ENCODE measurements at places on chromosomes 7 and 10.
A peak's percentile ranks its signal among the peaks of the same experiment; 100 is the strongest.

DNA sequence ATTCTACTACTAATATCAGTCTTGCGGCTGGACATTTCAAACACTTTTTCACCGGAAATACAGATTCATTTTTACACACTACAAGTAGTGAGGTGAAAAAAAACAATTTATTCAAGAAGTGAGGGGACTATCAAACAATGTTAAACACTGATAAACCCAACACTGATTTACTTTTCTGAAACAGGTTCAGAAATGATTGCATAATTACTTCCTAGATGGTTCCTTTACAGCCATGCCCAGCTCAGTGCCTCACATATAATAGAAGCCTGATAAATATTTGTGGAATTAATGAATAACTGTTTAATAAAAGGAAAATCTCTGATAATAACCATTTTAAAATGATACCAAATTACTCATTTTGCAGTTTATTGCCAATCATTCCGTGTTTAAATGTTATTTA is 34.6 kb downstream of the FRA10AC1 start:
- no peak for DNase-seq

DNA sequence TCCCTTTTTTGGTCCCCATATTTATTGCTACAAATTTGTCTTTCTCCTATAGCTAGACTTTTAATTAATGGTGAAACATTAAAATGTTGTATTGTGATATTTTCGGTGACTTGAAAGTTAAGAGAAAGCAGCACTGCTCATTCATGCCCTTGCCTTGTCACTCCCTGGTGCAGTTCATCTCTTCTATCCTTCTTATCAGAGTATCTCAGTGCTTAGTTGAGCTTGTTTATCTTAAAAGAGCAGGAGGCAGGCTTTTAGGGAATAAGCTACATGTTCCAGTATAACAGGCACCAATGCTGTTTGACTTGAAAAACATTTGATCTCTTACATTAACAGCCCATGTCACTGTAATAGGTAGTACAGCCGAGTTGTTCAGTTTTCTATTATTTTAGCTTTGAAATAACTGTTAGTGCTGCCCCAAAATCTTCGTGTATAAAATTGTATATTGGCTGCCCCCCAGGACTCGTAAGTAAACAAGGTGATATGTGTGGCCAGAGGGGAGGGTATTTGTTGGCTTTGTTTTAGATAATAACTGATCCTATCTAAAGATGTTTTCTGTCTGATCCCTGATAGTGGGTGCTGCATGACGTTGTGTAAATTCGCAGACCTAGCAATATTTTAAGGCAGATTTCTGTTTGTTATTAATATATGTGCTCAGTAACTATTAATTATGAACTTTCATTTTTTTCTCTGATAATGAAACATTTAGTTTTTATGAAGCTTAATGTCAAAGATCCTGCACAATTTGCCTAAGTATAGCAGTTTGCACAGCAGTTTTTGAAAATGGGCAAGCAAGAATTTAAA is 96.5 kb downstream of the BTRC start:
- no peak for DNase-seq

DNA sequence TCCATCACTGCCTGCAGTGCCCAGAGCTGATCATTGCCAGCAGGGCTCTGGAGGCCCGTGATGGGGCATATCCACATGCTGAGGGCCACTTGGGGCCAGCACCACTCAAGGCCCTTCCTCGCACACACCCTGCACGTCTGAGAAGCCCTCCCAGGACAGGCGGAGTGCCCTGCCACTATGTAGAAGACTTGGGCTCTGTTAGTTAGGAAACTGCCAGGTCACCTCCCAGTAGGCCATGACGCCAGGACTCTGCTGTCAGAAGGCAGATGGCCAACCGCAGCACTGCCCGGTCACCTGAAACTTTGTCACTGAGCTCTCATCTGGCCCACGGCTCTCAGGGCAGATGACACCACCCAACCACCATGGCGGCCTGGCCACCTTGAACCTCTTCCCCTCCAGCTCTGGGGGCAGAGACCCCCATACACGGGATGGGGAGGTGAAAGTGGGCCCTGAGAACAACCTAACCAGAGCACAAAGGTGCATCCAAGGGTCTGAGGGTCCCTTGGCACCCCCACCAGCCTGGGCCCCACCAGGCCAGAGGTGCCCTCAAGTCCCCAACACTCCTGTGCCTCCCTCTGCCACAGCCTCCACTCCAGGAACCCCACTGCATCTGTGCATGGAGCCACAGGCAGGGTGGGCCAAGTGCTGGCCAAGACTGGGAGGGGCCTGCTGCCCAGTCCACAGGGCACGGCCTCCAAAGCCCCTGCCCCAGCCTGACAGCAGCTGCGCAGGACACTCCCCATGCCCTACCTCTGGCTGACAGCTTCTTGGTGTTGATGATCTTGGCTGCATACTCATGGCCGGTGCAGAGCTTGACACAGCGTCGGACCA is 41.8 kb downstream of the CAMK2B start:
- peak; percentile 16 for DNase-seq

- no peak for DNase-seq
Measured at GRCh38 chr7:73761854-73762658, 8.0 kb downstream of the CLDN3 start.

DNA sequence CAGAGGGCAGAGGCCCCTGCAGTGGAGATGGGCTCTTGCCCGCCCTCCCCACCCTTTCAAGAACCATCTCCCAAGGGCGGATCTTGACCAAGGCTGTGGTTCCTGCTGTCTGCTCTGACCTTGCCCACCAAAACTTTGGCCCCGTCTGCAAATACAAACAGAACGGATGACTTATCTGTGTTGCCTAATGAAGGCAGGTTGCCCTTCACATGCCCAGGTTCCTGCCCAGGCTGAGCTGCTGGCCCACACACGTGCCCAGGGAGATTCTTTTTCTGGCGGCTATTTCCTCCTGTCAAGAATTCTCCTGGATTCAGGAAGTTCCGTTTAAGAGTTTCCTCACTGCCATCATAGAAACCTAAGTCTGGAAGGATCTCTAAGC is 78.3 kb downstream of the PROSER2 start:
- no peak for DNase-seq

GRCh38 chr7:8120390-8121058 is 141.4 kb downstream of the ICA1 start:
- no peak for DNase-seq

DNA sequence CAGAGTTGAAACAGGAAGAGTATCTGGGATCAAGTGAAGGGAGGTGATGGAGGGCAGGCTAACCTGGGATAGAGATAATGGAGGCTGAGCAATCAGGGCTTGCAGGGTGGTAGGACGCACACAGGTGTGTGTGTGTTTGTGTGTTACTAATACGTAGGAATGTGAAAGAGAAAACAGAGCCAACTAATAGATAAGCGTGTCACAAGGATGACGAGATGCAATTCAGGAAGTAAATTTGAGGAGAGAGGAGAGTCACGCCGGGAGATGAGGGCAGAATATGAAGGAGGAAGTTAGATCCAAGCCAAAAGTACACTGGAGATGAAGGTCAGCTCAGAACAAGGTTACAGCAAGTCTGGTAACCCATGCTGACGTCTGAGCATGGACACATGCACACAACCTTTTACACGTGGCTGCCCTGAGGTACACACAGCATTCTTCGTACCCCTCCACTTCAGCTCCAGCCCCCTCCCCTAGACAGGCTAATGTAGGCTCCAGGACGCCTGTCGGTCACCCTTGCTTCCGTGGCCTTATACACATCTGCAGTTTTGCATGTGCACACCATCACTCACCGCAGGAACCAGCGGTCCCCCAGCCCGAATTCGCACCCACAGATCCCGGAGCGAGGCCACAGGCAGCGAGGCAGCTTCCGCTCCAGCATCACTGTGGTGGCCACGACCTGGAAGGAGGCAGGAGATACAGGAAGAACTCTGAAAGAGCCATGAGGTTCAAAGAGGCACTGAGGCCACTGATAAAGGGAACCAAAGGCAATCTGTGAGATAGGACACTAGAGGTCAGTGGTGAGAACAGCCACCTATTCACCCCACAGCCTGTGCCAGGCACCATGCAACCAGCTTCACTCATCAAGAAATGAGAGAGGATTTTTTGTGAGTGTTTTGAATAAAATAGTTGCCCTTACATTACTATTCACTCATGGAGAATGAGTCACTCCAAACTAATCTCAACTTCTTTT is 23.7 kb upstream of the TRPV6 start:
- no peak for DNase-seq

DNA sequence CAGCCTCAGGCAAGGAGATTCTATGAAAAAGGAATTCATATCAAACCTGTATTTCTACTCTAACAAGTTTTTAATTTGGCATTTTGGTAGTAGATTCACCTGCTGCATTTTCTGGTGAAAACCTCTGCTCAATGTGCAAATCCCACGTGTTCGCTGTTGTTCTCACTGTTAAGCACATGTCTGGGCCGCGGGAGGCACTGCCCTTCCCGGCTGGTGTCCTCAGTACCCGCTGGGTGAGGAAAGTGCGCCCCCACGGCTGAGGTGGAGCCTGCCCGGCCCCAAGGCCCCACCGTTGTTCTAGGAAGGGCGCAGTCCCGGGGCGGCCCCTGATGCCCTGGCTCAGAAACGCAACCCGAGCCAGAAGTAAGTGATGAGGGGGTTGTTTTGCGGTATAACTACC is 193.4 kb upstream of the VWC2 start:
- no peak for DNase-seq

GRCh38 chr10:110410329-110411046 is 87.2 kb upstream of the DUSP5 start:
- peak; percentile 57 for DNase-seq

DNA sequence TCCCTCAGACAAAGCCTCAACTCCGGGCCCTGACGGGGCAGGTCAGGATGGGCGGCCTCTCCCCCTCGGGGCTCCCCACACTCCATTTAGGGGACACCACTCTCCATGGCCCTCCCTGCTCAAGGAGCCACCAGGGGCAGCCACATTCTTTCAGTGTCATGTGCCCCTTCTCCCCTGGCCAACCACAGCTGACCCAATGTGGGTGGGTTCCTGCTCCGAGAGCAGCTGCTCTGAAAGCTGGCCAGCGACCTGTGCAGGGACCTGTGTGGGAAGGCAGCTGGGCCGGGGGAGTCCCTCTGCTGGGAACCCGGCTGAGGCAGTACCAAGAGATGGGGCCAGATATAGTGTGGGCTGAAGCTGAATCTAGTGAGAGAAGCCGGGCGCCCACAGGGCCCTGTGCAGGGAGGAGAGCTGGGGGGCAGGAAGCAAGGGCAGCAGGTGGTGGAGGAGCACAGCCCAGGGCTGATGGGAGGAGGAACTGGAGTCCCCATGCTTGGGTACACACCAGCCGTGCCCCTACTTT is 40.6 kb upstream of the NPFFR1 start:
- DNase-seq = no peak

DNA sequence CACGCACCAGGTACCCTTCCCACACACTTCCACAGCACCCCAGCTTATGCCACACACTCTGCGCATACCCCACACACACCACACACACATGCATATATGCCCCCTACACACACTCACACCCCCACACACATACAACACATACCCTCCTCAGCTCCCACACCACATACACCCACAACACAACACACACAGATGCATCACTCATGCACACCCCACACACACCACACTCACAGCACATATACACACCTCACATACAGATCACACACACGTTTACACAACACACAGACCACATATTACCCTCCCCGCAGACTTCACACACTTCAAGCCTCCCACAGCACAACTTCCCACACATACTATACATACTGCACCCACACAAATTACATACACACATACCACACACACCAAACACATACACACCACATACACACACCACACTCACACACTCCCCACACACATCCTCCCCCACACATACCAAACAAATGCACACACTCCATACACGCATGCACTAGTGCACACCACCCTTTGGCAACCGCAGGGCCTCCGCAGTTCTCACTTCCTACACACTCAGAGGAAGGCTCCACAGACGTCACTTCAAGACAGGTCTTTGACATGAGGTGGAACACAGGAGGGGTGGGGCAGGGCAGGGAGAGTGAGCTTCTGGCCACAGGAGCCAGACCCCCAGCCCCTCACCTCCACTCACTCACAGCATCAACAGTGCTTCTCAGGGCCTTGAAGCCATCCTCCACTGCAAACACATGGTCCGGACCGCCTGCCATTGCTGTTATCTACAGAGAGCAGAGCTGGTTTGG is 18.5 kb upstream of the ANTXRL start:
- DNase-seq = no peak

DNA sequence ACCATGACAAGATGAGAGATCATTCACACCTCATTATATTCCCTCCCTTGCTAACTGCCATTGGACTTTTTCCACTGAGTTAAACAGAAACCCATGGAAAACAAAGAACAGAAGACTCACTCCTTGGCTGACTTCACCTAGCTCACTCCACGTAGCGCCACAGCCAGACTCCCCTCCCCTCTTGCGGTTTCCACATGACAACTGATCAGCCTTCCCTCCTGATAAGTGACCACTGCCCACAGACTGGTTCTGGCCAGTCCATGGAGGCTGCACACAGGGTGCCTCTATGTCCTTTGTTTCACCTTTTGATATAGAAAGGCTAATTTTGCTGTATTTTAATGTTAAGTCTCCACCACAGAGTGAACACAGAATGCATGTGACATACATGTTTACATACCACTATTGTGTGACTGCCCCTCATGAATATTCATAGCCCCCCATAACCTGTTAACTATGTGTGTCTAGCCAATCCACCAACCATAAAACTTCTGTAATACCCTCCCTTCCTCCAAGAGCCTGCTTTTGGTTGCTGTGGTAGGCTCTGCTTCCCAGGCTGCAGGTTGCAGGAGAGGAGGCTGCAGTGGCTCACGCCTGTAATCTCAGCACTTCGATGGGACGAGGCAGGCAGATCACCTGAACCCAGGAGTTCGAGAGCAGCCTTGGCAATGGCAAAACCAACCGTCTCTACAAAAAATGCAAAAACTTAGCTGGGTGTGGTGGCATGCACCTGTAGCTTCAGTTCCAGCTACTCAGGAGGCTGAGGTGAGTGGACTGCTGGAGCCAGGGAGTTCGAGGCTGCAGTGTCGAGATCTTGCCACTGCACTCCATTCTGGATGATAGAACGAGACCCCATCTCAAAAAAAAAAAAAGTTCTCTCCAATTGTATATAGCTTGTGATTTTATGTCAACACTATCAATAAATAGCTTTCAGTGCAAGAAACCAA is 10.0 kb upstream of the IFIT5 start:
- no peak for DNase-seq

DNA sequence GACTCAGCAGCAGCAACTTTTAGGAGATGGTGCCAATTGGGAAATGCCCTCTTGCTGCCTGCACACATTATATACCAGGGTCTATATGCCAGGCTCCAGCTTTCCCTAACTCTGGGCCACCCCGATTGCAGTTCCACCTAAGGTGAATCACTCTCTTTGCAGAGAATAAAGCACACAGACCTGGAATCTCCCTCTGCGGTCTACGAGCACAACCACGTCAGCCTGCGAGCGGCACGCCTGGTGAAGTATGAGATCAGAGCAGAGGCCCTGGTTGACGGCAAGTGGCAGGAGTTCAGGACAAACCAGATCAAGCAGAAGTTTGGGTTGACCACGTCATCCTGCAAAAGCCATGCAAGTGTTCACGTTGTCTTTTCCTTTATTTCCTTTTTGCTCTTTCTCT is 38.2 kb upstream of the PLEKHA1 start:
- DNase-seq = no peak

- DNase-seq = no peak
Measured at GRCh38 chr10:102653060-102653459, 8.8 kb downstream of the TRIM8 start.

GRCh38 chr7:526460-527034 is 6.9 kb upstream of the PDGFA start:
- DNase-seq = no peak

GRCh38 chr7:23604296-23604640 is 7.1 kb downstream of the CCDC126 start:
- DNase-seq = no peak

All from omental fat pad (tissue), 4 donors.